CD4-positive, alpha-beta T cell (primary cell): ENCODE measurements at places on chromosomes 5 and 9. TPM values are rescaled to one million over a fixed set of nuclear protein-coding genes. Genes with fewer than 3 reads are reported as not detected.

- no peak for DNase-seq
These were observed 301.0 kb downstream of the RASEF start for GRCh38 chr9:82761956-82762355.

C5orf63 gene
- 5.1 TPM for total RNA-seq

CCNJL gene
- not detected for total RNA-seq

CCDC187 gene
- total RNA-seq, result not detected

- no peak for DNase-seq
These were observed 305.8 kb downstream of the TRIM32 start for GRCh38 chr9:116992865-116993264.

GRCh38 chr9:129619787-129620668, 873 bp downstream of the C9orf50 start:
- DNase-seq, result no peak

- DNase-seq, result no peak
These were observed 27.3 kb upstream of the SHB start for GRCh38 chr9:38096238-38096805.

DNA sequence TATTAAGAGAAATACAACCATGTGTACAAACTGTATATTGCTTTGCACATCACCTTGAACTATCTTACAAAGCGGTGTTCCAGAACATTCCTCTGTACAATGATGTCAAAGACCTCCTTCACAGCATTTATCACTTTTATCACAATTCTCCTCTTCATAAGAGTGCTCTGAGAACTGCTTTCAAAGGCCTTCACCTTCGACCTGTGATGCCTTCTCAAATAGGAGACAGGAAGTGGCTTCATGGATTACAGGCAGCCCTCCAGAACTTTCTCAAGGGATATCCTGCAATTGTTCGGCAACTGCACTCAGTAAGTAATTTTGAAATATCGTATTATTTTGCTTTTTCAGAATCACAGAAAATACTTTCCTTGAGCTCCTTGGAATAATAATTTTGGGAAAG, 68.0 kb upstream of the IL7R start:
- DNase-seq, result no peak

DNA sequence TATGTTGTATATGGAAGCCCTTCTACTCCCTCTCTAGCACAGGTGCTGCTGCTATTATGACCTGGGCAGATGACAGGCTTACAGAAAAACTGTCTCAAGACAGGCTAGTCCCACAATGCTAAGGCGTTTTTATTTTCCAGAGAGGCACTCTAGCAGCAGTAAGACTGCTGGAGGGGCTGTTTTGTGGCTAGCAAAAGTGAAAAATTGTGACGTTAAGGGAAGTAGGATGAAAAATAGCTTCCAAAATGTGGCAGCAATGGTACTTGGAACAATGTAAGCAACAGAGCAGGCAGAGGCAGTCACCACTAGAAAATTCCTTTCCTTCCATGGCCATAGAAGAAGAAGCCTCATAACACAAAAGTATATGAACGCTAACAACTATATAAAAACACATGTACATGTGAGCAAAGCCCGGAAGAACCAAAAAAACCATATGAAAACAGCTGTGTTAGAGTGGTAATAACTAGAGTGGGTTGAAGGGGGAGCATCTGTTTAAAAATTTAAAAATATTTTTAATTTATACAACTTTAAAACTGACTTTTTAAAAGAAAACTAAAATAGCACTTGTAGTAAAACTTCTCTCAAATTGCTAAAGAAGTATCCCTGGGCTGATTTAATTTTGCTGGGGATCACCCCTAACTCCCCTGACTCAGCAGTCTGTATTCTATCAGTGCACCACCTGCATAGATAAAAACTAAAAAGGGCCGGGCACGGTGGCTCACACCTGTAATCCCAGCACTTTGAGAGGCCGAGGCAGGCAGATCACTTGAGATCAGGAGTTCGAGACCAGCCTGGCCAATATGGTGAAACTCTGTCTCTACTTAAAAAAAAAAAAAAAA, 30.6 kb downstream of the CLINT1 start:
- DNase-seq, result no peak

DNA sequence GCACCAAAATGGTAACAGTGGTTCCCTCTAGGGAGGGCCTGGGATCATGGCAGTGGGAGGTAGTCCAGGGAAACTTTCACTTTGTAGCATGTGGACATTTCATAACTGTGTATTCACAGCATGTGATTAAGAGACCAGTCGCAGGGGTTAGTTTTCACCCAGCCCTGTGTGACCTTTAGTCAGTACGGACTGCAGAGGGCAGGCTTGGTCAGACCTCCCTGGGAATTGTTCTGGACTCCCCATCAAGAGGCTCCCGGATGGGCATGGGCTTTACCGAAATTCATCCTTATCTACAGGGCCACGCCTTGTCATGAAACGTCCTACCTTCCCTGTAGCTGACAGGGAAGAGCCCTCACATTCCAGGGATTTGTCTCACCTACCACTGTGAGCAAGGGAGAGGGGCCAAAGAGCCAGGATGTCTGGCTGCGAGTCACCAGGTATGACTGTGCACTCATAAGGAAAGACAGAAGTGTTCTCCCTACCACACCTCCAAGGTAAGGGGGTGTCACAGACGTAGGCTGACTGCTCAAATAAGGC, 19.9 kb downstream of the GPX3 start:
- no peak for DNase-seq

DNA sequence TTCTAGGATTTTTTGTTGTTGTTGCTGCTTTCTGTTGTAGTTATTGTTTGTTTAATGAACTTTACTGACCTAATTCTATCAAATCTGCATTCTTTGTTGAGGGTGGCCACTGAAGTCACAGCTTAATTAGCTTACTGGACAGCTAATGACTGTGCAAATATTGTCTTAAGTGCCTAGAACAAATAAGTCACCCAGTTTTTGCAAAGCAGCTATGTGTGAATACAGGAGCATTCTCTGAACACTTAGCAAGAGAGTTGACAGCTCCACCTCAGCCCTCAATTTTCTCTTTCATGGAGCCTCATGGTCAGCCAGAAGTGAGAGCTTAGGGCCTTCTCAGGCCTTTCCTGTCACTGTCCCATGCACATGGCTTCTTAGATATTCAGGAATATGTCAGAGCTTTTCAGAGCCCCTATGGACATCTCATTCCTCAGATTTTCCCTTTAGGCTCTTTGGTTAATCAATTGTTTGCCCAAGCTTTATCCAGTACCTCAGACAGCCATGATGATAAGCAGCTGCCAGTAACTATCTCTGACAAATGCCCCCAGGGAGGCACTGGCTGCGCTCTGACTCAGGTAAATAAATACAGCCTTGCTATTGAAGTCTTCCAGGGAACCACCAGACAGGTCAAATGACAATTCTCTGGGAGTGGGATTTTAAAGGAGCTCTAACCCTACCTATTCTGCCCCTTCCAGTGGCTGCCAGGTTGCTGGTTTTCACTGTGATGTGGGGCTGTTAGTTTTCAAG, 241.4 kb upstream of the IL12B start:
- no peak for DNase-seq

F12 gene
- 0.60 TPM for total RNA-seq
